ENCODE measurements at places on chromosomes 7 and 10.

GRCh38 chr10:15348579-15348978 lies 22.5 kb downstream of the FAM171A1 start:
- no peak for DNase-seq

GRCh38 chr7:137026176-137026500 lies 157.7 kb downstream of the CHRM2 start:
- DNase-seq = no peak

- no peak for DNase-seq
Measured at GRCh38 chr7:105210721-105211205, 178.0 kb downstream of the SRPK2 start.

- DNase-seq = no peak
Measured at GRCh38 chr7:27175626-27176523, 1.8 kb upstream of the HOXA10 start.

- DNase-seq = no peak
Measured at GRCh38 chr7:99459087-99459486, 6.9 kb downstream of the ATP5MF start.

- DNase-seq = no peak
Measured at GRCh38 chr7:146874722-146875121, 758.1 kb downstream of the CNTNAP2 start.

- no peak for DNase-seq
Measured at GRCh38 chr7:37770838-37771237, 77.6 kb upstream of the NME8 start.

DNA sequence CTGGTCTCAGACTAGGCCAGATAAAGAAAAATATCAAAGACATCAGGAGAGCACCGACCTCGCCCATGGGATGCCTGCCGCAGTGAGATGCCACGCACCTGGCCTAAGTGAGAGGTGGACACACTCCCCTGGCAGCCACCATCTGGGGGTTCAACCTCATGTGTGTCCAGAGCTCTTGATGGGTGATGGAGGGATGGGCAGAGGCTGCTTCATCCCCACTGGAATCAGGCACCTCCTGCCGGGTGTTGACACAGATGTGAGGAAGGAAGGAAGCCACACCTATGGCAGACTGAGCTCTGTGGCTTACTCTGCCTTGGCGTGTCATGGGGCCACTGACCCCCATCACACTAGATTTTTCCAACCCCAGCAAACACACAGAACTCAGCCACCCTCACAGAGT lies 11.4 kb downstream of the ZNF488 start:
- DNase-seq = no peak

DNA sequence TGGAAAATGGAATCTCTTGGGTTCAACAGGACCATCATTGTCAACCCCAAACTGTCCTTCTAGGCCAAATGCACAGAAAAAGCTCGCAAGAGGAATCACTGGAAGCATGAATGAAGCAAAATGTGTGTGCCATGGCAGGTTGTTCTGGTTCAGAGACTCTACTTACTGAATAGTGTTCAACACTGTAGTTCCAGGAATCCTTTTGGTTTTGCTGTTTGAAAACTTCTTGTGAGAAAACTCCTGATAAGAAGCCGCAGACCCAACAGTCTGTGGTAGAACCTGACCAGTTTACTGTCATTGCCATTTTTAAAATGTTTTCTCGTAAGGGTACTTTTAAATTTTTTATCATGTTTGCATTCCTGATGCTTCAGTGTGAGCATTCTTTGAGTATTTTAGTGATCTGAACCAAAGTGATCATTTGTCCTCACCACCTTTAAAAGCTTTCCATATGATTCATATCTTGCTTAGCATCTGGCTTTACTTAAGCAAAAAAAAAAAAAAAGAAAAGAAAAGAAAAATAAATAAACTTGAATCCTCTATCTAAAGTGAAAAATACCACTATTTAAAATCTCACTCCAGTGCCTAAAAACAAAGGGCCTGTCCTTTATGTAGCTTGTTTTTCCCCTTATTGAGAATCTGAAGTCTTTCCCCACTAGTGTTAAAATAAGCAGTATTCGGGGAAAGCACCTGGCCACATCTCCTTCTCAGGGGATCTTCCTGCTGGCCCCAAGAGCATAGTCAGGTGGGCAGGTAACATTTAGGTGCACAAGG lies 92.4 kb downstream of the WNT2 start:
- DNase-seq = no peak

- no peak for DNase-seq
Measured at GRCh38 chr10:103872137-103872931, 17.0 kb upstream of the SH3PXD2A start.

- no peak for DNase-seq
Measured at GRCh38 chr7:143315776-143316175, at the start of gene CLCN1. TSS of gene CLCN1 (plus strand) at chr7:143316111. CDS start at chr7:143316213, 102 bp downstream.

DNA sequence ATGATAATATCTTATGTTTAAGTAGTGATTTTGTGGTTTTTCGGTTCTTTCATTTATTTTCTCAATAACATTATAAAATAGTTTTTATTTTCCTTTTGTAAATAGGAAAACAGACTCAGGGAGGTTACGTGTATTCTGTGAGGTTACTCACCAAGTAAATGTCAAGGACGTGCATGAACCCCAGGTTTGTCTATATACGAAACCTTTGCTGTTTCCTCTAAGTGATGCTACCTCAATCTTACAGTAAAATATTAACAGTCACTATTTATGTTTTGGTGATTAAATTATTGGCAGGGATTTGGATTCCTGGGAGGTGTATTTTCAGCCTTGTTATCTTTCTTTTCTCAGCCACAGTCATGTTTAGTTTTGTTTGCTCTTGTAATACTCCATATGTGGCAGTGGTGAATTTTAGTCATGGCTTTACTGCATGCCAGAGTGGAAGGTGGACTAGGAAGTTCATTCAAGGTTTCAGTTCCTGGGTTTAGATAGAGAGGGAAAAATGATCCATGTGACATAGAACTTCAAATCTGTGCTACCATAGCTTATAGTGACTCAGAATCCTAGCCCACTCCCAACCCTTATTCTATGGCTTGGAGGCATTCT lies 139.9 kb downstream of the ARL4A start:
- DNase-seq = no peak

DNA sequence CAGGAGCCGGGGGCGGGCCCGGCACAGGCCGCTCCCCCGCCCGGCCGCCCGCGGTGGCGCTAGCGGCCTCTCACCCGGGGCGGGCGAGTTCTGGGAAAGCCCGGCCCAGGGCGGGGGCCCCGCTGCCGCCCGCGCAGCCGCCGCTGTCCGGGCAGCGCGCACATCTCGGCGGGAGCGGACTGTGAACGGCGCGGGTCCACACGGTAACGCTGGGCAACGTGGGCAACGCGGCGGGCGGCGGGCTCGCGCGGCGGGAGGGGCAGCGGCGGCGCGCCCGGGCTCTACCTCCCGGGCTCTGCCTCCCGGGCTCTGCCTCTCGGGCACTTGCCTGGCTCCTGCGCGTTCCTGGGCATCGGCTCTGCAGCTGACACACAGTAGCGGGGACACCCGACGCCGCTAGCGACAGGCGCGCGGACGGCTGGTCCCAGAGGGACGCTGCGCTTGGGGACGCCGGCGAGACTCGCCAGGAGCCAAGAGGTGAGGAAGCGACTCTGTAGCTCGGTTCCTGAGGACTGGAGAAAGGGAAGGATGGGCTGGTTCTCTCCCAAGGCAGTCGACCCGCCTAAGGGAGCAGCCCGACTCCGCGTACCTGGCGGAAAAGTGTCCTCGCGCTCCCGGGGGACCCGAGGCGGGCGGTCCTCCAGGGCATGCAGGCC lies at the start of gene PLCE1:
PLCE1 (plus strand) TSS at position 150 of the 656 bp plus-strand sequence. CDS start 37,116 bp downstream, outside the sequence.
- DNase-seq = no peak

- no peak for DNase-seq
Measured at GRCh38 chr7:51350546-51350896, 33.9 kb upstream of the COBL start.

DNA sequence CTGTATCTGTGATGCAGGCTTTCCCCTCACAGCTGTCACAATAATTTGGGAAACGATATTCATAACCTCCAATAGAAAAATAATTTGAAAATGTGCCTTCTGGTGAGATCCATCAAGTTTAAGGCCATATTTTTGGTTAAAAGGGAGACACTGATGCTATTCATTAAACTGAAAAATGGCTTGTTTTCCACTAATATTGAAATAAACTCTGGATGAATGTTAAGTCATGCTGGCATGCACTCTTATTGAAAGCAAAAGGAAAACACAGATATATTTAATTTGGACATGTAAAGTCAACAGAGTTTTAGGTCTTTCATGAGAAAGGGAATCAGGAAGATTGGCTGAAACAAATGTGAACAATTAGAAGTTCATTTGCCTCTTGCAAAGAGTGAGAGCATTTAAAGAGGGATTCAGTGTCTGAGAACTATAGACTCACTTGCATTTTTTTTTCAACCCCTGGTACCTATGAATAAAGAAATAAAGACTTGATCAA lies 879.2 kb downstream of the LRMDA start:
- DNase-seq = no peak

DNA sequence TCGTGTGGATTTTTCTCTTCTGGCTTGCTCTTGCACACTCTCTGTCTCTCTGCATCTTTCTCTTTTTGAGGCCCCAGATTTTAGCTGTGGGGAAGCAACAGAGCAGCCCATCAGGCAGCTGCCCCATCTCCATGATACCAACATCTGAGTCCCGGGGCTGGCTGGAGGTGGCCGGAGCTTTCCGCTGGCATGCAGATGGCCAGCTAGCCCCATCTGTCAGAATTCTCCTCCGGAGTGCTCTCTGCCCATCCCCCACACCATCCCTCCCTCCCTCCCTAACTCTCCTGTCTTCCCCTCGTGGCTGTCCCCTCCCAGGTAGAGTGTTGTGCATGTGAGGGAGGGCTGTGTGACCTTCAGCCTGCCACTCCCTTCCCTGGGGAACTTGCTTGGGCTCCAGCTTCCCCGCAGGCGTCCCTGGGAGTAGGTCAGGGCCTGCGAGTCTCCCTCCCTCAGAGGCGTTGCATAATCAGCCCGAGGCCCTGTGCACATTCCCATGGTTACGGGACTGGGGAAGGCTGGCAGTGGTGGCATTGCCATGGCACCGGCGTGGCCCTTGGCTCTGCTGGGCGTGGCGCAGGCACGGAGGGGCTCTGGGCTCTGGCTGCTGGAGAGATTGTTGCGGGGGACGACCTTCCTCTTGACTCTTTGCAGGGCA lies 24.7 kb downstream of the GHRHR start:
- DNase-seq = no peak

DNA sequence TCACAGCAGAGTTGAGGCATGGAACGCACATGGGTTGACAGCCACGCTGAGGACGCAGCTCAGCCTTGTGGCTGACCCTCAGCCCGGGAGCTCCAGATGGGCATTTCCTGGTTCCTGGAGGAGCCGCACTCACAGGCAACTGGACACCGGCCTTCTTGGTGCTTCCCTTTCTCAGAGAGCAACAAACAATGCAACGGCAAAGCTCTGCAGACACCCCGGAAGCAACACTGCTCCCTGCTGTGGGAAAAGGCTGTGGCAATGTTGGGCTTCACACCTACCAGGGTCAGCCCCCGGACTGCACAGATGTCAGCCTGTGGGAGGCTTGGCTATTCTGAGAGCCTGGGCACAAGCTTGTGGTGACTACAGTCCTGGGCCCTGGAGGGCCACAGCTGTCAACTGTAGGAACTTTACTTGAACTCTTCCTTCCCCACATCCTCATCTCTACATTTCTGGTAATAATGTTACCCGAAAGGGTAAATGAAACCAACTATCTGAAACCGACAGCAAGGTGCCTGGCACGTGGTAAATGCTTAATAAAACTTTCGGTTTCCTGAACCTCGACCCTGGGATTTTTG lies 597.5 kb upstream of the MKI67 start:
- DNase-seq = no peak

DNA sequence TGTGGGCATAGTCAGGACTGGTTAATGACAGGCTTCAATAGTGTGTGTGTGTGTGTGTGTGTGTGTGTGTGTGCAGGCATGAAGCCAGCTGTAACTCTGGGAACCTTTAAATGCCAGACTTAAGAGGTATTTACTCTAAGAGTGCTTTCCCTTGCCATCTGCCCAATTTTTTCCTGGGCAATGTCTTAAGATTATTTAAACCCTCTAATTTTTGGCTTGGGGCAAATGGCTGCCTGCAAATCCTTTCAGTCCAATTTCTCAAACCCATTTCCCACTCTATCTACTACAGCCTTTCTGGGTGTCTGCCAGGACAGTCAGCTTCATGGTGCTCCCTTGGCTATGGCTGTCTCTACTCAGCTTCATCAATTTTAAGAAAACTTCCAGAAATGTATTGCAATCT lies 62.6 kb upstream of the C1GALT1 start:
- no peak for DNase-seq

DNA sequence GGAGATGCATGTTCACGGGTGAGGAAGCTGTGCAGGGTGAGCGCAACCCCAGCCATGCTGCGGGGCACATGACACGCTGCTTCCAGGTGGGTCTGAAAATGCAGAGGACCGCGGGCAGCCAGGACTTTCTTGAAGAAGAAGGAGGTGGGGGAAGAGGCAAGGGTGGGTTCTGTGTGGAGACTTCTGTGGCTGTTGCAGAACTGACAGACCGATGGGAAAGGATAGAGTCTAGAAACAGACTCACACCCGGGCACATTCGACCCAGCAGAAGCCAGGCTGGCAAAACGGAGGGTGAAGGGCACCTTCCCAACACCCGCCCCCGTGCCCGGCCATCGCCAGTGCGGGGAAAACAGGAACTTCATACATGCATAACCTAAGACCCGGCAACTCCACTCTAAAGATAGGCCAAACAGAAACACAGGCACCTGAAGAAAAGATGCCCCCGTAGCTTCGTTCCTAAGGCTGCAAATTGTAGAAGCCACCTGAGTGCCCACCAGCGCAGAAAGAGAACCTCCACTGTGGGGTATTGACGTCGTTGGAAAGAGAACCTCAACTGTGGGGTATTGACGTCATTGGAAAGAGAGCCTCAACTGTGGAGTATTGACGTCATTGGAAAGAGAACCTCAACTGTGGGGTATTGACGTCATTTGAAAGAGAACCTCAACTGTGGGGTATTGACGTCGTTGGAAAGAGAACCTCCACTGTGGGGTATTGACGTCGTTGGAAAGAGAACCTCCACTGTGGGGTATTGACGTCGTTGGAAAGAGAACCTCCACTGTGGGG lies 4.8 kb upstream of the KNDC1 start:
- no peak for DNase-seq

DNA sequence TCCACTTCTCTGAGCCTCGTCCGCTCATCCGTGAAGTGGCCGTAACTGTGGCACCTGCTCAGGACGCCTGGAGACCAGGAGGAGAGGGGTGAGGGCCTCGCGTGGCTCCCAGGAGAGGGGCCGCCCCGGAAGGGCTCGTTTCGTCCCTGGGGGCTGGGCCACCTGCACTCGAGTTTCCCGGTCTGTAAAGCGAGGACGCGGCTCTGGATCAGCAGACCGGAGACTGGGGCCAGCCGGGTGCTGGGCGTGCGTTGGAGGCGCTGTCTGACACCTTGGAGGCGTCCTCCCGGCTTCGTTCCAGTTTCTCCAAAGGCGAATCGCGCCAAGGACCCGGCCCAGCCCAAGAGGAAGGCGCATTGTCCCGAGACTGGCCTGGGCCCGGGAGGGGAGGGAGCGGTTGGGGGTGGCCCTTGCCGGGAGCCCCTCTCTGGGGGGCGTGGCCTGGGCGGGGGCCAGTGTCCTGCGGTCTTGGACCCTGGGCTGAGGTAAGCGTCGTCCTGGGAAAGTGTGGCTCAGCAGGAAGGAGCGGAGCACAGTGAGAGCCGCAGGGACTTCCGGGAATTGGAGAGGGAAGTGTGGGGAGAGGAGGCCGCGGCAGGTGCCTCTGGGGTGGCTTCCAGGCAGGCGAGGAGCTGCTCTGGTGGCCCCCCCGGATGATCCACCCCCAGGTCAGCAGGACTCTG lies 89.6 kb downstream of the FOXL3 start:
- DNase-seq = no peak

GRCh38 chr7:85220023-85220422 lies 33.2 kb upstream of the SEMA3D start:
- DNase-seq = no peak

Data from stimulated activated CD8-positive, alpha-beta memory T cell treated with anti-CD3 and anti-CD28 coated beads, Interleukin-4, amount 100 ng/mL, for 1 hour (primary cell).